ENCODE measurements at places on chromosomes 1 and 21.

DNA sequence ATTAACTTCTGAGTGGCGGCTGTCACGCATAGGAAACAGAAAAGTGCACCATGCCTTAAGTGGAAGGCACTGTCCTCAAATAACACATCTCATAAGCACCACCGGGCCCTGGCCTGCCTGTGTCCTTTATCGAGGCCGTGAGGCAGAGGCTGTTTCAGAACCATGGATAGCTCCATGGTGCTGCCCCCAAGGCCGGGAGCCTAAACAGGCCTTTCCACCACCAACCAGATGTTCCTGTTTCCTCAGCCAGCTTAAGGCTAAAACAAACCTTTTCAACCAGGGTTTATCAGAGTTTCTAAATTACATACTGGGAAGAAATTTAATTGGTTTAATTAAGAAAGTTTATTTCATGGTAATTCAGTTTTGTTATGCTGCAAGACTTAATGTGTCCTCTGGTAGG, 114.4 kb downstream of the DMRTA2 start:
- DNase-seq: peak; percentile 69

- DNase-seq: no peak
Measured at GRCh38 chr21:31012133-31013089, 25.9 kb downstream of the KRTAP19-8 start.

DNA sequence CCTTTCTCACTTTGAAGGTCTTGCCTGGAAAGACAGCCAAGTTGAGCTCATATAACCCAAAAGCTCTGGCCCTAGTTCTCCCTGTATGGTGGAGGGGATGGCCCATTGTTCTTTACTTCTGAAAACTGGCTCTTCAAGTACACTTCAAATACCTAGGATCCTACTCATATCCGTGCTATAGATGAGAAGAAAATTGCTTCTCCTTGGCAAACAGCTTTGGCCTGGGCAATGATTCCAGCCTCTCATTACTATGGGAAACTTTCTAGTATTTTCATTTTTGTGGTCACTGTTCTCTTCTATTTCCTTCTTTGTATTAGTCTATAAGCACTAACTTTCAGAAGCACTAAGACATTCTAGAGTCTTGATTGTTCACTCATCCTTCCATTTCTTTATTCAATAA, 53.7 kb downstream of the ZNF697 start:
- no peak for DNase-seq

DNA sequence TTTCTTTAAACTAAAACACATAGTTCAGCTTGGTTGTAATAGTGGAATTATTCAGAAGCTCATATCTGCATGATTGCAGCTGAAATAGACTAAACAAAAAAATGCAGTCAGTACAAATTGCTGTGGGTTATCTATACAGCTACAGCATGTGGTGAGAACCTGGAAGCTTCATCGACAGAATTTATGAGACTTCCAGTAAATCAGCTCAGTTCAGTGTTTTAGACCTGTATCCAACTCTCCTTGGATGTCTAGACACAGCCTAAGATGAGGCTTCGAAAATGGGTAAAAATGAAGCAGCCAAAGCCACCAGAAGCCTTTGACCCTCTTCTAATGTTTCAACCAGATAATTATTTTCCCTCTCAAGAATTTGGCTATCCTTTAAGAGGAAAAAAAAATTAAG, 127.1 kb upstream of the C1orf105 start:
- DNase-seq: no peak

- DNase-seq: no peak
Measured at GRCh38 chr1:177442584-177442983, 271.8 kb downstream of the BRINP2 start.

DNA sequence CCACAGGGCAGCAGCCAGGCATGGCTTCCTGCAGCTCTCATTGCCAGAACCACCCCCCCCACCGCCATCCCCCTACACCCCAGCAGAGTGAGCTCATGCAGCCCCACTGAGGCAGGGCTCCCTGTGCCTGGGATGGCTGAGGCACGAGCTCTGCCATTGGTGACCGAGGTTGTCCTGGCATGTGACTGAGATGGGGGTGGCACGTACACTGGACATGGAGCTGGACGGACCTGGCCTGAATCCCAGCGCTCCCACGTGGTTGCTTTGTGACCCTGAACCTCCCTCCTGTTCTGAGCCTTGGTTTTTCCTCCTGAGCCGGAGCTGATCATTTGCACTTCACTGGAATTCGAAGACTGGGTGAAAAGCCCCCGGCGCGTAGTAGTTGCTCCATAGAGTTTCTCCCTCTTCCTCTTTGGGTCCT, 28.3 kb downstream of the ALPL start:
- no peak for DNase-seq

GRCh38 chr21:36854391-36854790, 112.1 kb downstream of the HLCS start:
- DNase-seq: peak; percentile 80

GRCh38 chr1:81660286-81660685, 140.4 kb upstream of the ADGRL2 start:
- DNase-seq: no peak

DNA sequence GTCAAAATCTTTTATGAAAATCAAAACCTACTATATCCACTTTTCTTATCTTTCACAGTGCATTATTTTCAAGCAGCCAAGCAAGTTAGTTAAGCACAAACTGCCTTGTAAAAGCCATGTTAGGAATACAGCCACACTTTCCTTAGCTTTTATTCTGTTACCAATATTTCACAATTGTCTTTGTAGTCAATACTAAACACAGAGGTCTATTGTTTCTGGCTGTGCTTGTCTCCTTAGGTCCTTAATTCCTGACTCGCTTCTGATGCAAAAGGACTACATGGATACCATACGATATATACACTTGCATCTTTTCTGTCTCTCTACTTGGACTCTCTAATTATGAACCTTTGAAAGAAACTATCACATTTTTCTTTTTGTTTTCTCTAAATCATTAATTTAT, 331.8 kb downstream of the NEGR1 start:
- DNase-seq: no peak
